DMS153 (cell line): ENCODE measurements at places on chromosomes 7 and 10.

DNA sequence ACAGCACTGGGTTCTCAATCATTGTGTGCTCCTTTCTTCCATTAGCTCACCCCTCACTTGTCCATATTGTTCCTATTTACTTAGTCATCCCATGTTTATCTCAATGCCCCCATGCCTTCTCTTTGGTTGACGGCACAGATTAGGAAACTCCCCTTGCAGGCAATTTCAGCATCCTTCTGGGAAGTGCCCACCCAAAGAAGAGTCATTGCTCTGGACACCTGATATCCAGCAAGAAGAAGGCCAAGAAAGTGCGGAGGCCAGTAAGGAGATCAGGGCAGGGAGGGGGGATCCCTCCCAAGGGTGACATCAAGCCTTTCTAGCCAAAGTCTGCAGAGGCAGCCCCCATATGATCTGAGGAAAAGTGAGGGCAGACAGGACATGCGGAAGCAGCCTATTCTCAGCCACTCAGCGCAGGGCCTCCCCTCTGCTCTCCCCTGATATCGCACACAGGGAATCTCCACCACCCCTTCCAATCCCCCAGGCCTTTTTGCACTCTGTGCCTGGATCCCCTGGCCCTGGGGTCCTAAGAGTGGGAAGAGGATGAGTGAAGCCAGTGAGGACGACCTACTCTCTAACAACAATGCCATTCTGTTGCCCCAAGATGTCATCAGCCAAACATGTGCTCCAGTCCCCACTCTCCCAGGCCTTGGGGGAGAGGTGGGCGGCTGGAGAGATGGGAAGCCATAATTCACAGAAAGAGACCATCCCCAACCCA lies 1.8 kb downstream of the TRPV6 start:
- DNase-seq = no peak

GRCh38 chr7:139570119-139570518 lies 46.6 kb downstream of the CLEC2L start:
- DNase-seq = no peak

DNA sequence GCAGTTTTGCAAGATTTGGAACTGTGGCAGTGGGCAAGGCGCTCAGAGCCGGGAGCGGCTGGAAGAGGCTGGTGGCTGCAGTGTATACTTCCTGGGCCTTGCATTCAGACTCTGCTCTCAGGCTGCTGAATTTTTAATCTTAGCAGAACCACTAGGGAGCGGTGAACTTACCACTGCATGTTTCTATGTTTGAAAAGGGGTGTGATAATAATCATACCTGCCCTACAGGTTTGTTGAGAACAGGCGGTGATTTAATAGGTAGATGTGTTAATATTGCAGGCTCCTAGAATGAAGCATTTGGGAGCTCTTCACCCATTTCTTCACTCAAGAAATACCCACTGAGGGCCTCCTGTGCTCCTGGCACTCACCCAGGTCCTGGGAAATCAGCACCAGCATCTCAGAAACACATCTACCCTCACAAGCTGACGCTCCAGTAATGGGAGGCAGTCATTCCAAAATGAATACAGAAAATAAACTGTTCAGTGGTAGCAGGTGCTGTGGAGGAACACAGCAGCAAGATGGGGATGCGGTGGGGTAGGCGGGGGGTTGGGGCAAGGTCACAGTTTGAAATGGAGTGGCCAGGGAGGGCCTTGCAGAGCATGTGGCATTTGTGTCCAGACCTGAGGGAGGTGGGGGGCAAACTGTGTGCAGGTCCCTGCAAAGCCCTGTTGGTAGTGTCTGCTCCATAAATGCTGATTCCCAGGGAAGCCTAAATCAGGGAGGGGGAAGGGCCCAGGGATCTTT lies 41.0 kb downstream of the VWA2 start:
- no peak for DNase-seq

GRCh38 chr10:116771101-116771958 lies 29.0 kb upstream of the HSPA12A start:
- DNase-seq = no peak

DNA sequence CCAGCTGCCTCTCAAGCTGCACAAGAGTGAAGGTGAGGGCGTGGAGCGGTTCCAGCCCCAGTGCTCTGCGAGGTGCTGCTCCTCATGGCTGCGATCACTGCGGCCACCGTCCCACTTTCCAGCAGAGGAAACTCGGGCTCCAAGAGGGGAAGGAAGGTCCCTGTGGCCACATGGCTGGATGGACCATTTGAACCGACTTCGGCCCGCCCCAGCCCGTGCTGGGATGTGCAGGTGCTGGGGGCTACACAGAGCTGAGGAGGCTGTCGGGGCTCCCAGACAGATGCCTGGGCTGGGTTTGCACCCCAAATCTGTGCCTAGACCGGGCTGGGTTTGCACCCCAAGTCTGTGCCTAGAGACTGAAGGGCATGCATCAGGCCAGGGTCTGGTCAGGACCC lies 186.6 kb downstream of the DNAJB6 start:
- DNase-seq = no peak

- DNase-seq = no peak
Measured at GRCh38 chr10:35027567-35027966, 62.6 kb downstream of the CUL2 start.

- DNase-seq = no peak
Measured at GRCh38 chr10:124827474-124827873, 25.9 kb downstream of the ABRAXAS2 start.

DNA sequence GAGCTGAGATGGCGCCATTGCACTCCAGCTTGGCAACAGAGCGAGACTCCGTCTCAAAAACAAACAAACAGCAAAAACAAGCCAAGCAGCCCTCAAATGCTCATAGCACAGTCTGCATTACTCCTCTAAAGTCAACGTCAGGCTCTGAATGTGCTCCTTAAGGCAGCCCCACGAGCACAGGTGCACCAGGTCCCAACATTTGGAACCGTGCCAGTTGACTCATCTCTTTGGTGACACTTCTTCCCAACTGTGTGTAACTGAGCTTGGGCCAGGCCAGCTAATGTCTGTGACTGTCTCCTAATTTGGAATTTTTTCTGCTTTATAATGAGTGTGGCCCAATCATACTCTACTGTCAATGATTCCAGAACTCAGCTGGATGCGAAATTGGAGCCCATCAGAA lies 66.3 kb upstream of the EFCAB10 start:
- DNase-seq = peak; percentile 21

DNA sequence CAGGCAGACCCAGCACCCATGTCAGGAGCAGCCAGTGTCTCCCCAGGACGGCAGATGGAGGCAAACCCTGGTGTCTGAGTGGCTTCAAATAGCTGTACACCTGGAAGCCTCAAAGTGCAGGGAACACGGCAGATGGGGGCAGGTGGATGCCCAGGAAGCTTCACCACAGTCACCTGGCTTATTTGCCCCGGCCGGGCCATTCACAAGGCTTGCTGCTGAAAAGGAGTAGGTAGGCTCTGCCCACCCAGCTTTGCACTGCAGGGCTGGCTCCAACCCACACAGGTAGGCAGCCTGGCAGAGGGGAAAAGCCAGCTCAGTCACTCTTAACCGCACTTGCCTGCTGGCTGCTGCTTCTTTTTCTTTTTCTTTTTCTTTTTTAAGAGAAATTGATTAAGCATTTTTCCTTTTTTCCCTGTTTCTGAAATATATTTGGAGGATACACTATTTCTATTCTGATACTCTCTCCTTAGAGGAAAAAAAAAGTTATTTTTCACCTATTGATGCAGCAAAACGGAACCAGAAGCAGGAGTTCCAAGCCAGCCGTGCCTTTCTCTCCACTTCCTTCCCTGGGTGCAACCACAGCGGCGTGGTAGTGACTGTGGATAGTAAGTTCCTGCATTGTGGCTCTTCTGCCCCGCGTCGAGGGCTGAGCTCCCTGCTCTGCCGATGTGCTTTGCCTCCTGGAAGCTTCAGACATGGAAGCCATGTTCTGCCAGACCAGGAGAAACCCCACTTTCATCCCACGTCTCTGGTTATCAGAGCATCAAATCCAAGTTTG lies 118.3 kb downstream of the KLF6 start:
- DNase-seq = no peak

DNA sequence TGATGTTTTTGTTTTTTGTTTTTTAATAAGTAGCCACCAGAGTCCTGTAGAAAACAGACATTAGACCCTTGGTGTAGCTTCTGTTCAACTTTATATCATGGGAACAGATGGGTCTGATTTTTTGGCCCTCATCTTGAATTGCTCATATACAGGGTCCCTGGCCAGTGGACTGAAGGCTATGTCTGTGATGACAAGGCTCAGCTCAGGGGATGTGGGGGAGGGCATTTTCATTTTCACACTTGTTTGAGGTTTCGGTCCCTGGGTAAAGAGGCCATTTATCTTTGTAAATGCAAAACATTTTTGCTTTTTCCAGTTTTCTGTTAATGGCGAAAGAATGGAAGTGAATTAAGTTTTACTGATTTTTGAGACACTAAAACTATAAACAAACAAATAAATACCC lies 257.6 kb upstream of the PHYHIPL start:
- no peak for DNase-seq

DNA sequence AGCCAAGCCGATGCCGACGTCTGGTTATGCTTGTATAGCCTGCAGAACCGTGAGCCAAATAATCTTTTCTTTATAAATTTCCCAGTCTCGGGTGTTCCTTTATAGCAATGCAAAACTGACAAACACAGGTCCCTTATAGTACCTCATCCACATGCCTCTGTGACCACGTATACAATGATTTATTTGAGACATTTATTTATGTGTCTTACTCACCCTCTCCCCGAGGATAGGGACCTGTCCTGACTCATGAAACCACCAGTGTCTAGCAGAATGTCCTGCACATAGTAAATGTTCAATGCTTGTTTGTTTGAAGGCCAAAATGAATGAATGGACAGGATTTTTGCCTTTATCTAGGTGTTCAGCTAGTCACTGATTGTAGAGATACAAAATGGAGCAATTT lies 147.9 kb upstream of the FZD8 start:
- DNase-seq = no peak

DNA sequence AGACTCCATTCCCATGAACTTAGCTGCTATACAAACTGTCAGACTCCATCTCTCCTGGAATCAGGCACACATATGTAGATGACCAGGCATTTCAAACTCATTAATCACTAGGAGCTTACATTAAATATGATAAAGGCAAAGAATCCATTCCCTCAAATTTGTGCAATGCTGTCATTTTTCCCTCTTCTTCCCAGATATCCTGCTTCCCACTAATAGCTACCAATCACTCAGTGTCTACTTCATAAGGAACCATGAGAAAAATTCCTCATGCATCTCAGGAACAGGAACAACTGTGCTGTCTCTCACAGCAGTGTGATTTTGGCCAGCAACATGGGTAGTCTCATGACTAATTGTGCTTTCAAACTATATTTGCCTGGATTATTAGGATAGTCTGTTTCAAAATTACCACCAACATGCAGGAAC lies 133.9 kb downstream of the DKK1 start:
- no peak for DNase-seq

- peak; percentile 0 for DNase-seq
Measured at GRCh38 chr10:36779238-36779846, 346.1 kb upstream of the ANKRD30A start.

DNA sequence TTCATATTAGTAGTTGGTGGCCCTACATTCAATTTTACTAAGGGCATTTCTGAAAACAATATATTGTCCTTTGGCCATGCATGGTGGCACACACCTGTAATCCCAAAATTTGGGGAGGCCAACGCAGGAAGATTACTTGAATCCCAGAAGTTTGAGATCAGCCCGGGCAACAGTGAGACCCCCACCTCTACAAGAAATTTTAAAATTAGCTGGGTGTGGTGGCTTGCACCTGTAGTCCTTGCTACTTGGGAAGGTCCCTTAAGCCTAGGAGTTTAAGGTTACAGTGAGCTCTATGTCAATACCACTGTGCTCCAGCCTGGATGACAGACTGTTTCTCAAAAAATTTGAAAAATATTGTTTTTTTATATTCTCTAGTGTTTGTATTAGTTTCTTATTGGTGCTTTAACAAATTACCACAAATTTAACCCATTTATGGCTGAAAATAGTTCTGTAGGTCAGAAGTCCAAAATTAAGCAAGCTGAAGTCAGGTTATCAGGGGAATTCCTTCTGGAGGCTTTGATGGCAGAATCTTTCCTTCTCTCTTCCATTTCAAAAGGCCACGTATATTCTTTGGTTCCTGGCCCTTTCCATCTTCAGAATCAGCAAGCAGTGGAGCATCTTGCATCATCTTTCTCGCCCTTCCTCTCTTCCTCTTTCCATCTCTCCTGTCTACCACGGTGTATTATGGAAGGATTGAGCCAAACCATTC lies 12.4 kb downstream of the CBX3 start:
- DNase-seq = no peak

GRCh38 chr7:100432053-100432452 lies 2.4 kb downstream of the MEPCE start:
- DNase-seq = no peak

GRCh38 chr7:152527610-152528032 lies 91.8 kb upstream of the KMT2C start:
- DNase-seq = no peak

DNA sequence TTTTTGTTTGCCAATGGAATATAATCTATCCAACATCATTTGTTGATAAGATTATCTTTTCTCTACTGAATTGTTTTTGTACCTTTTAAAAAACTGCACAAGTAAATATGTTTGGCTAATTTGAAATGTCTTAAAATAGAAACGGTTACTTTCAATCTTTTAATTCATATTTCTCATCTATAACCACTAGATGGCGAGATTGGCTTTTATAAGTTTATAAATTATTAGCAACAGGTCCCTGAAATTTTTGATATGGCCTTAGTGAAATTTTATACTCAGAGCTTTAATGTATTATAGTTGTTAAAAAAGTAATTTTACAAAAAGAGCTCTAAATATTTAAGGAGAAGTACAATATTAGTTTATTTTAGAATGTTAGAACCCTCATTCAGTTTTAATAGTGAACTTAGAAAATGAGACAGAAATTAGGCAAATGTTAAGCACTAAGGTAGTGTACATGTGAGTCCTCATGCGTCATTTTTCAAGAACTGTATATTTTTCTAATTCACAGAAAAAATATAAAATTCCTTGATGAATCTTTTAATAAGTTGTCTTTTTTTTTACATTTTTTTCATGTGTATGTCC lies 592.5 kb downstream of the ARL4A start:
- DNase-seq = no peak

GRCh38 chr7:143496263-143496662 lies 18.6 kb downstream of the TAS2R41 start:
- no peak for DNase-seq

GRCh38 chr10:47257396-47258120 lies 42.4 kb upstream of the GDF10 start:
- no peak for DNase-seq

GRCh38 chr7:99003419-99003818 lies 125.1 kb downstream of the TRRAP start:
- DNase-seq = no peak

DNA sequence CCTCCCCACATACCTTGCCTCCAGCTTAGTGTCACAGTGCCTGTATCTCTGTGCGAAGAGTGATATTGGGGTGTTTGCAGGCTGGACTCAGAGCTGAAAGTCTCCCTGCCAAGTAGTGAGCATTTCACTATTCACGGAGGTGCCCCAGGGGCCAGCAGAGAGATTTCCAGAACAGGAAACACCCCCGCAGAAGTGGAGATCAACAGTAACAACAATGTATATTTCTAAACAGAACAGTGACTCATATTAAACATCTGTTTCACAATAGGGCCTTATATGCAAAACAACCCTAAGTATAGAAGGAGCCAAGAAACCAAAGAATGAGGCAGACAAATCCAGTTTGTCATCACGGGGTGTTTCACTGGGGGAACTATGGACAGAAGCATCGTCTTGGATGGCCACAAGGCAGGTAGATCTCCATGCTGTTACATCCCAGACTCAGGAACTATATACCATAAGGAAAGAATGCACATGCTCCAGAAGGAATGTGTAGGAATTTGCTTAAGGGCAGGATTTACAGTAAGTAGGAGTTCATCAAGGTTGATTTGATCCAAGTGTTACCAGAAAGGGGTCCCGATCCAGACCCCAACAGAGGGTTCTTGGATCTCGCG lies 29.3 kb upstream of the CCL24 start:
- no peak for DNase-seq

GRCh38 chr10:1379601-1380000 lies 323.4 kb downstream of the WDR37 start:
- DNase-seq = no peak
